SW 1271 (cell line): ENCODE measurements at places on chromosomes 6 and 20.

DNA sequence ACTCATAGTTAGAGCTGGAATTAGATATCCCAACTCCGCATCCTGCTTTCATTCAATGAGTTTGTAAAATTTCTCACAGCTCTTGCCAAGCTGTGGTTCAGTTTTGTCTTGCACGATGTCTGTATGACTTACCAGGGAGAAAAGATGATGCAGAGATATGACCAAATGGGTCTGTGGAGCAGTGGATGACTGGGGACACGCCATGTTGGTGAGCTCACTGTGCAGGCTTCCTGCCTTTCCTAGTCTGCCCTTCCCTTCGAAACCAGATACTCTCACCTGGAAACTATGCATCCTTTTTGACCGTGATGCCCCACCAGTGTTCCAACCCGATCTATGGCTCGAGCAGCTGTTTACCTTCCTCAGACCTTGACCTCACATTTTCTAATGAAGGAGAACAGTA, 262.7 kb upstream of the BMP2 start:
- no peak for DNase-seq

DNA sequence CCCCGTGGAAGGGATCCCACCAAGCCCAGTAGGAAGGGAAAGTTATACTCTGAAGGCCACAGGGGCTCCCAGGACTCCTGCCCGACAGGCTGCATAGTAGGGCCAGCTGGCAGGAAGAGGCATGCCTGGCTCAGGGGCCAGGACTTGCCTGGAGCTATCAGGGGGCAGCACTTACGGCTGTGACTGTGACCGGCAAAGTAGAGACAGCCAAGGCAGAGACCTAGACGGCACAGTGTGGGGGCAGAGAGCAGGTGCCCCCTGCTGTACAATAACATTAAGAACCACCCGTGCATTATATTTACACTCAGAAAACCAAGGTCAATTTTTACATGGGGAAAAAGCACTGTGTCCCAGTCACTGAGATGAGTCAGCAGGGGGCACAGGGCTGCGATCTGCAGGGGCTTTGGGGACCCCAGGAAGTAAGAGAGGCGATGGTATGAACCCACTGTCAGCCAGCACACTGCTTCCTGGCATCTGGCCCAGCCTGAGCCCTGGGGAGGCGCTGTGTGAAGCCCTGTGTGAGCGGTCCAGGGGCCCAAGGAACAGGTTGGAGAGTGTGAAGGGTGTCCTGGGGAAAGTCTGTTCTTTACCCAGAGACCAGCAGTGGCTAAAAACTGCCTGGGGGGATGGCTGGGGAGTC, 9.9 kb downstream of the CCDC167 start:
- DNase-seq = no peak

GRCh38 chr6:71403422-71404134, 115.0 kb downstream of the OGFRL1 start:
- peak; percentile 63 for DNase-seq

DNA sequence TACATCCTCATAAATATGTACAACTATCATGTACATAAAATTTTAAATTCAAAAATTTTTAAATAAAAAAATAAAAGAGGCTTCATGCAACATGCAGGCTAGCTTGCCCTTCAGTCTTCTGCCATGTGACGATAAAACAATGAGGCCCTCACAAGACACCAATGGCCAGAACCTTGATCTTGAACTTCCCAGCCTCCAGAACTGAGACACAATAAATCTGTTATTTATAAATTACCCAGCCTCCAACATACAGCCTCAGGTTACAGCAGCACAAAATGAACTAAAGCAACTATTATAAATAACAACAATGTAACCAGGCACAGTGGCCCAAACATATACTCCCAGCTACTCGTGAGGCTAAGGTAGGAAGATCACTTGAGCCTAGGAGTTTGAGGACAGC, 42.8 kb downstream of the SERAC1 start:
- no peak for DNase-seq

DNA sequence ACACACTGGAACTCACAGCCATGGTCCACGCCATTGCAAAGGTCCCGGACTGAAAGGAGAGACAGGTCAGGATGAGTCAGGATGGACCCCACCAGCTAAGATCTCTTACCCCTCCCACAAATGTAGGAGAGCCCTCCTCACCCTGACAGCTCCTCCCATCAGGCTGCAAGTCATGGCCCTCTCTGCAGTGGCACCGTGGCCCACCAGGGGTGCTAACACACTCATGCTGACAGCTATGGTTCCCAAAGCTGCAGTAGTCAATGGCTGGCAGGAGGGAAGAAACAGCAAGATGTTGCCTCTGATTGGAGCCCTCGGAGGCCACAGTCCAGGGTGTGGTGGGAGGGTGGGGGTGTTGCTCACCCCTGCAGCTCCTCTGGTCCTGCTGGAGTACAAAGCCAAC, 5.7 kb upstream of the RBPJL start:
- no peak for DNase-seq

GRCh38 chr6:158016571-158017383, 35.1 kb downstream of the SYNJ2 start:
- DNase-seq = no peak

DNA sequence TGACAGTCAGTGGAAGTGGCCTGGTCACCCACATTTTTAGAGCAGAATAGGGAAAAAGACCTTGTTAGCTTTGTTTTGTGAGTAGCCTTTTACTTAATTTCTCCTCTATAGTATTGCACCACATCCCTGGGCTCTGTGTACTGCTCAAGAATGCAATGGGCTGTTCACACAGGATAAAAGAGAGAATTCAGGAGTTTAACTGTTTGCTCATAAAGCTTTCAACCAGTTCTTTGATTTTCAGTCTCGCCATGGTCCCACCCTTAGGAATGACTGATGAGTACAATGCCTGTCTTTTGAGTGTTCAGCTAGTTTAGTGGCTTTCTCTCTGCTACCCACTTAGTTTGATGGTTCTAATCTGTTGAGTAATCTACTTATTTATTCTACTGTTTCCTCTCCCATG, 129.7 kb downstream of the PLG start:
- no peak for DNase-seq

GRCh38 chr6:154773610-154774089, 40.4 kb downstream of the SCAF8 start:
- no peak for DNase-seq

DNA sequence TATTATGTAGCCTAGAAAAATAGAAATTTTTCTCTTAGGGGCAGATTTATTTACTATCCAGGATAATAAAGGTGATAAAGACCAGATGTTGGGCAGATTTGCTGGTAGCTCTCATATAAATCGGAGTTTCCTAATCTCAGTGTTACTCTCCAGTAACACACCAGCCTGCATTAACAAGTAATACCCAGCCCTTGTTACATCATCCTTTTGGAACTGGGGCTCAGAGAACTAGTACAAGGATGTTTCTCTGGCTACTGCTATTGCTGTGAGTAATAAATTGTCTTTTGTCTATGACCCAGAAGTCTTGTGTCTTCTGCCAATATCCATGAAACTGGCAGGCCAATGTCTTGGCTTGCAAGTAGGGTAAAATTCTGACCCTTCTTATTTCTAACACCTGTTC, 16.8 kb downstream of the TPD52L1 start:
- no peak for DNase-seq

DNA sequence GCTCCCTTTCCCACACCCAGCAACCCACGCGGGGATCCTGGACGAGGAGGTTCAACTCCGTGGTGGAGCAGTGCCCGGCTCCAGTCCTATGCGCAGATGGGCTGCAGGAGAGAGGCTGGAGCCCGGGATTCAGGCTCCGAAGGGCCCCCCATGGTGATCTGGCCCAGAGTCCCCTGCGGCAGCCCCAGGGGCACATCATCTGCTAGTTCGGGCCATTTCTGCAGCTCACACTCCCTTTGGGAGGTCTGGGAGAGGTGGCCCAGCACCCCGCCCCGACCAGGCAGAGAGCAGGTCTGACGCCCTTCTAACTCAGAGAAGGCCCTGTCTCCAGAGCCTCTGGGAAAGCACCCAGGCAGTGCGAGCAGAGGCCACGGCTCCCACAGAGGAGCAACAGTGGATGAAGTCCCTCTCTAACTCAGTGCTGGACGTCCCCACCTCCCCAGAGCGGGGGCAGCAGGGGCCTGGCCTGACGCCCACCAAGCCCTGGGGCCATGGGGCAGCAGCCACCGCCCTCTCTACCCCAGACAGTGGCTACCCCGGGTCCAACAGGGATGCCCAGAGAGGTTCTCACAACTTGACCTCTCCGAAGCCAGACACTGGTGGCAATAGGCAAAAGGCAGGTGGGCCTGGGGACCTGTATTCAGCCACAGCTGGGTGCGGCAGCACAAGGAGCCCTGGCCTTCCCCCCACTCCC, 3.3 kb downstream of the KCNQ2 start:
- DNase-seq = no peak

- no peak for DNase-seq
Measured at GRCh38 chr20:60480950-60481742, 522.9 kb downstream of the CDH26 start.
